HFFc6 (cell line): ENCODE measurements at places on chromosomes 1 and 21. TPM values are rescaled to one million over a fixed set of nuclear protein-coding genes. Genes with fewer than 3 reads are reported as not detected.
A peak's percentile ranks its signal among the peaks of the same experiment; 100 is the strongest.

- no peak overlapping the region for H3K27ac ChIP-seq
- peaks cover 22% of the 10 kb centered on the region for H3K4me1 ChIP-seq
- no peak overlapping the region for H3K4me3 ChIP-seq
- no peak for DNase-seq
These were observed 53.3 kb upstream of the COL18A1 start for GRCh38 chr21:45351526-45352275.

DNA sequence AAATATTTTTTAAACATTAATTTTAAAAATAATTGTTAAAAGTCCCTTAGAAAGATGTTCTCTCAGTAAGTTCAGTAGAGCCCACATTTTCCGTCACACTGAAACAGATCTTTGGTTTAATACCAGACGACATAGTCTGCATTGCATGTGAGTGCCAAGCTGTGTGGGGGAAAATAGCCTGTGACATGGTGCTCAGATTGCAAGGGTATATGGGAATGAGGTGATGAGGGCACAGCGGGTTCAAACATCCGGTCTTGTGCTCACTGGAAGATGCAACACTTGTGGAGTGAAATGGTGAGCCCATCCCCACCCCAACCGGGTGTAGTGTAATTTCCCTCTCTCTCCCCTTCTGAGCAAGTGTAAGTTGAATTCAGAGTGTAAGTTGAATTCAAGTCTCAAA is 114.3 kb downstream of the PEX14 start:
- no peak overlapping the region for H3K4me3 ChIP-seq
- no peak for DNase-seq
- peaks cover 4% of the 10 kb centered on the region for H3K27me3 ChIP-seq

GRCh38 chr1:226708967-226709396 is 30.1 kb downstream of the ITPKB start:
- H3K4me3 ChIP-seq = no peak overlapping the region
- no peaks in the 10 kb centered on the region for H3K27me3 ChIP-seq
- peaks cover 33% of the 10 kb centered on the region for H3K4me1 ChIP-seq
- H3K27ac ChIP-seq = peak overlapping the region; percentile 79

- no peak overlapping the region for H3K4me3 ChIP-seq
- H3K36me3 ChIP-seq = peaks cover 5% of the 10 kb centered on the region; the same call in 1 of the 2 replicates
- no peaks in the 10 kb centered on the region for H3K27me3 ChIP-seq
- no peak overlapping the region for H3K27ac ChIP-seq
These were observed 18.5 kb downstream of the CHAF1B start for GRCh38 chr21:36403713-36404112.

DNA sequence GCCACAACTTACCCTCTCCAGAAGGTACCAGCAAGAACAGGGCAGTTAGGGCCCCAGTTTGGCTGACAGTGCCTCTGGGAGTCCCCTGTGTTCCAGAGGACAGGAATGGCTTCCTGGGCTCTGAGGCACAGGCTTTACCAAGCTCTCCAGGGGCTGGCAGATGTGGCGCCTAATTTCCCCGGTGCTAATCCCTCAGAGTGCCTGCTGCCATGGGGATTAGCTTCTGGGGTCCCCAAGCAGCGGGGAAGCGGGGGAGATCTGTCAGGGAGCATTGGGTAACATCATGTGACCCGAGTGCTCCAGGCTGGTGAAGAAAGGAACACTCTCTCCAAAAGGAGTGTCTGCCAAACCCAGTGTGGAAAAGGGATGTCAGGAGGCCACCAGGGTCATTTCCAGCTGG is at the start of gene LACTBL1:
TSS of gene LACTBL1 (minus strand) at position 107 of the 400 bp plus-strand sequence. CDS start 550 bp downstream, outside the sequence.
- H3K27ac ChIP-seq = no peak within 1 kb of the TSS
- H3K4me3 ChIP-seq = no peak within 1 kb of the TSS
- peaks cover 44% of the 10 kb centered on the region for H3K4me1 ChIP-seq
- peaks cover 44% of the 10 kb centered on the region for H3K27me3 ChIP-seq

The FGR gene
- total RNA-seq = not detected in 3 replicates

The GRIK1 gene
- total RNA-seq = not detected in 3 replicates

DNA sequence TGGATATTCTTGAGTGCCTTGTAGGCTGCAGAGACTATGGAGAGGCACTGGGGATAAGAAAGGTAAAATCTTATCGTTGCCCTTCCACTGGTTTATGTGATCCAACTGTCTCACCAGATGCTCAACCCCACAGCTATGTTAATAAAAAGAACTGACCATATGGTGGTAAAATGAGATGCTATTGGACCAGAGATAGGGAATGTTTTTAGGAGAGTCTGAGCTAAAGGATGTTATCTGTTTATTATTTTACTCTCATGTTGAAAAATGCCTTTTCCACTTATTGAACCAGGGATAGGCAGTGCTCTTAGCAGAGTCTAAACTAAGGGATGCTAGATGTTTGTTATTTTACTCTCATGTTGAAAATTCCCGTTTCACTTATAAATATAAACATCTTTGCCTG is 172.8 kb upstream of the GREM2 start:
- H3K36me3 ChIP-seq = peaks cover 8% of the 10 kb centered on the region; the same call in 1 of the 2 replicates
- H3K27me3 ChIP-seq = no peaks in the 10 kb centered on the region
- H3K4me1 ChIP-seq = peaks cover 19% of the 10 kb centered on the region
- H3K4me3 ChIP-seq = no peak overlapping the region
- no peak for DNase-seq

GRCh38 chr1:104953555-104953954 is 1203.9 kb downstream of the AMY1C start:
- H3K27me3 ChIP-seq = no peaks in the 10 kb centered on the region
- no peak overlapping the region for H3K27ac ChIP-seq
- H3K4me3 ChIP-seq = no peak overlapping the region
- no peaks in the 10 kb centered on the region for H3K36me3 ChIP-seq

- no peaks in the 10 kb centered on the region for H3K36me3 ChIP-seq
- no peak for DNase-seq
- no peak overlapping the region for H3K4me3 ChIP-seq
- H3K4me1 ChIP-seq = peaks cover 17% of the 10 kb centered on the region
These were observed 44.9 kb upstream of the USP24 start for GRCh38 chr1:55259911-55260609.

The CLCA4 gene
- not detected in 3 replicates for total RNA-seq

- peaks cover 1% of the 10 kb centered on the region; the same call in 1 of the 2 replicates for H3K27me3 ChIP-seq
- H3K4me3 ChIP-seq = peak within 1 kb of the TSS; percentile 90
- H3K27ac ChIP-seq = peak within 1 kb of the TSS; percentile 89
These were observed at the start of gene TNFRSF14 for GRCh38 chr1:2556277-2556677. Gene TNFRSF14 (plus strand): TSS chr1:2556371. CDS start chr1:2556665, 294 bp downstream.

DNA sequence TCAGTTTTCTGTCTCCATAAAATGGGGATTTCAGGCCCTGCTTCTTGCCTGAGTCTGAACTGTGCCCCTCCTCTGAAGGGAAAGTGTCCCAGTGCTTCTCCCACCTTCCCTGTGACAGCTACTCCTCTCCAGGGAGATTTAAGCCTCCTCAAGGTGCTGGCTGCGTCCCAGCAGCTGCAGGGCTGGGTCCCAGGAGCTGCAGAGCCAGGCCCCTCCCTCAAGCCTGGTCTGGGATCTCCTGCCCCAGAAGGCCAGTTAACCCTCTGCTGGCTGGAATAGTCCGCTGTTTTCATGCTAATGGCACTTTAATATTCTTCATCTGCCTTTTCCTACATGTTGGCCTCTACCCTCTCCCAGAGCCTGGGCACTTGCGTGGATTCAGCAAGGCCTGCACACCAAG is 99.0 kb downstream of the PLXNA2 start:
- no peak for DNase-seq
- no peaks in the 10 kb centered on the region for H3K36me3 ChIP-seq
- H3K4me1 ChIP-seq = no peaks in the 10 kb centered on the region
- no peaks in the 10 kb centered on the region; the same call in 1 of the 2 replicates for H3K27me3 ChIP-seq
- H3K27ac ChIP-seq = no peak overlapping the region

The CFHR4 gene
- not detected in 3 replicates for total RNA-seq

GRCh38 chr1:3142751-3143150 is 73.7 kb downstream of the PRDM16 start:
- no peaks in the 10 kb centered on the region; the same call in 1 of the 2 replicates for H3K27me3 ChIP-seq
- no peak for DNase-seq
- no peaks in the 10 kb centered on the region for H3K4me1 ChIP-seq
- H3K27ac ChIP-seq = no peak overlapping the region

- H3K4me1 ChIP-seq = peaks cover 7% of the 10 kb centered on the region; the same call in 1 of the 2 replicates
- no peaks in the 10 kb centered on the region; the same call in 1 of the 2 replicates for H3K36me3 ChIP-seq
- H3K27me3 ChIP-seq = no peaks in the 10 kb centered on the region
- H3K27ac ChIP-seq = no peak overlapping the region
- no peak for DNase-seq
These were observed 655.0 kb upstream of the CAMK1G start for GRCh38 chr1:208928349-208929010.
